Fibroblast of skin of left biceps (primary cell): ENCODE measurements at places on chromosomes 5 and 9.

DNA sequence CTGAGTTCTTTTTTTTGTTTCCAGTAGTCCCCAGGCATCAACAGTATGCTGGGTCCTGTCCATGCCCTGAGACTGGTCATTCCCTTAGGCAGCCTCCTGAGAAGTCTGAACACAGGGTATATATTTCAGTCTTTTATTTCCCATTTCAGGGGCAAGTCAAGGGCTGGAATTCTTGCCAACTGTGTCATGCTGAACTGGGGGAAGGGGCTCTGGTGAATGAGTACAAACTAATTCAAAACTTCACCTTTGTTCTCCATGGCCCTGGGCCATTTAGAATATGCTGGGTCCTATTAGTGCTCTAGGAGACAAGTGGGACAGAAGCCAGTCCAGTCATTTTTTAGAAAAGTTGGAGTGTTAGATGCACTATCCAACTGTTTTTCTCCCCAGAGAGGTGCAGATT lies 170.3 kb downstream of the TMC1 start:
- no peak for DNase-seq

- no peak for DNase-seq
These were observed 66.3 kb upstream of the UNC5A start for GRCh38 chr5:176743868-176744583.

- DNase-seq: no peak
These were observed 85.2 kb downstream of the SPRY4 start for GRCh38 chr5:142239394-142240159.

DNA sequence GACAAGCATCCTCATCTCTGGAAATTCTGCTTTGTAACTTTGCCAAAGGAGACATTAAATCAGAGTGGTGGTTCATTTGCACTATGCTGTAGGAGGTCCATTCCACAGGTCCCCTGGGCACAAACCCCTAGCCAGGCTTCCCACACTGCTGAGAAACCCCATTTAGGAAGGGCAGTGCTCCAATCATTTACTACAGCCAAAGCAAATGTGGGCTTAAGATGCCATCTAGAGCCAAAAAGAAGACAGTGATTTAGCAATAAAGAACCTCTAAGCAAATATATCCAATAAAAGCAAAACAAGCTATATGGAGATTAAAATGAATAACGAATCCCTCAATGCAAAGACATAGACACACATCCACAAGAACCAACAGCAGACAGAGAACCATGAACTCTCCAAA lies 129.0 kb upstream of the ALDH1B1 start:
- peak; percentile 6 for DNase-seq

GRCh38 chr5:143205883-143206195 lies 197.6 kb downstream of the NR3C1 start:
- DNase-seq: no peak

DNA sequence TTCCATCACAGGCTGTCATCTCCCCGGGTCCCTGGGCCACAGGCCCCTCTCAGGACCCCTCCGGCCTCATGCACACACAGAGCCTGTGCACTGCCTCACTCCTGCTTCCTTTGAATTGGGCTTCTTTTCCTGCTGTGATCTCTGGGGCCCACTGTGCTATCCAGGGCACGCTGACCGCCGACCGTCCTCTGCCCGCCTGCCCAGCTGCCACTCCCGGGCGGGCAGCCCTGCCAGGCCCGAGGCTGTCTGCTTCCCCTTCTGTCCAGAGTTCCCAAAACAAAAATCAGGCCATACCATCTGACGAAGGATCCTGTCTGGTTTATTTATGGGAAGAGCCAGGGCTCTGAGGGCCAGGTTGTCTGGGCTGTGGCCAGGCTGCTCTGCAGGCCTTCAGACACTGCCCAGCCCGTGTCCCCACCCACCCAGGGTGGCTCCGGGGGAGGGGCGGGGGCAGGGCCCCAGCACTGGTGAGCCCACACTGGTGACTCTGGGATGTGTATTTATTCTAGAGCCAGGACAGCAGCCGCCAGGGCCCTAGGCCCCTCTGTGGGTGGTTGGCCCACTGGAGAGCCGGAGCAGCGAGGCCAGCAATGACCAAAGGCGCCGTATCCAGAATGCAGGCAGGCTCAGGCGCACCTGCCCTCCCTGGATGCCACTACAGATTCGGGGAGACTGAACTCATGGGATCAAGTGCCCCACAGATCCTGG lies 57.0 kb downstream of the ADAMTS2 start:
- no peak for DNase-seq
